ENCODE measurements at places on chromosomes 4 and X. TPM values are rescaled to one million over a fixed set of nuclear protein-coding genes. Genes with fewer than 3 reads are reported as not detected.

MTMR8 gene
- 0.11 TPM for total RNA-seq

G6PD gene
- 62.4 TPM for total RNA-seq

KIAA1210 gene
- under 0.01 TPM for total RNA-seq

MAGEC3 gene
- total RNA-seq, result not detected

PNCK gene
- total RNA-seq, result 1.2 TPM

PGAM4 gene
- 0.25 TPM for total RNA-seq
